Right lung (tissue), 10 donors: ENCODE measurements at places on chromosomes 5 and 9. TPM values are rescaled to one million over a fixed set of nuclear protein-coding genes. Genes with fewer than 3 reads are reported as not detected.
A peak's percentile ranks its signal among the peaks of the same experiment; 100 is the strongest.

DNA sequence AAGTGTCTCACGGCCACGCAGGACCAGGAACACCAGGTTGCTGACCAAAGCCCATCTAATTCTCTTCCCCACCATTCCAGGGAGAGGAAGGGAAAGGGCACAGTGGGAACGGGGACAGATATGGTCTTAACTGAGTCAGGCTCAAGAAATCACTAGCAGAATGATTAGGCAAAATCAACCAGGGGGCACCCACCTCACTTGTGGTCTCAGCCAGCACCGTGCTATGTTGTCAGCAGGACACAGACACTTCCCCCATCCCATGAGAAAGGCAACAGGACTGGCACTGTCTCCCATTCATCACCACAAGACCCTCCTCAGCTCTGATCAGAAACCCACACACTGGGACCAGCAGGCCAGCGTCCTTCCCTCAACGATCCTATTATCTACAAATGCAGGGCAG, 2.9 kb downstream of the BICD2 start:
- no peak for DNase-seq

- no peak for DNase-seq
These were observed 182.7 kb downstream of the PAPPA start for GRCh38 chr9:116336133-116336862.

GRCh38 chr5:110058175-110058574, 368.4 kb downstream of the MAN2A1 start:
- no peak for DNase-seq

- DNase-seq, result no peak
These were observed 650 bp downstream of the DCTN4 start for GRCh38 chr5:150758203-150758530.

DNA sequence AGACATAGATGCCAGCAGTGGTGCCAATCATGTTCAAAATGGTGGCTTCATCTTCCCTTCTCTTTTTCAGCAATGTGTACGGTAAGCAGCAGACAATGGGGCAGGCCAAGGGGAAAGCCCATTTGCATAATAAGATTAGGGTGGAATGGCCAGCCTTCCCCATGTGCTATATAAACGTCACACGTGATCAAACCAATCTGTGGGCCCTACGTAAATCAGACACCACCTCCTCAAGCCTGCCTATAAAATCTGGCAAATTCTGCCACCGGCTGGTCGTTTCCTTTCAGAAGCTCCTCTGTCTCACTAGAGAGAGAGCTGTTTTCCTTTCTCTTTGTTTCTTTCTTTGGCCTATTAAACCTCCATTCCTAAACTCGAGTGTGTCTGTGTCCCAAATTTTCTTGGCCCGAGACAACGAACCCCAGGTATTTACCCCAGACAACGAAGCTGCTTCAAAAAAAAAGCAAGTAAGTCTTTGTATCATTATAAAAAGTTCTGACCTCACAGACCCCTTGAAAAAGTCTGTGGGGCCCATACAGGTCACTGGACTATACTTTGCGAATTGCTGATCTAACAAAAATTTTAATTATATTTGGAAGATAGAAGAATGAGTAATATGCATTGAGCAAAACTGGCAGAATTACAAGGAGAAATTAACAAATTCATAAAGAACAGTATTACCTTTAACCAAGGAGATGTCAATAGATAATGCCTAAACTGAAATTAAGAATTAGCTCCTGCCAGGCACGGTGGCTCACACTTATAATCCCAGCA, 15.2 kb downstream of the ZBTB5 start:
- DNase-seq, result no peak

DNA sequence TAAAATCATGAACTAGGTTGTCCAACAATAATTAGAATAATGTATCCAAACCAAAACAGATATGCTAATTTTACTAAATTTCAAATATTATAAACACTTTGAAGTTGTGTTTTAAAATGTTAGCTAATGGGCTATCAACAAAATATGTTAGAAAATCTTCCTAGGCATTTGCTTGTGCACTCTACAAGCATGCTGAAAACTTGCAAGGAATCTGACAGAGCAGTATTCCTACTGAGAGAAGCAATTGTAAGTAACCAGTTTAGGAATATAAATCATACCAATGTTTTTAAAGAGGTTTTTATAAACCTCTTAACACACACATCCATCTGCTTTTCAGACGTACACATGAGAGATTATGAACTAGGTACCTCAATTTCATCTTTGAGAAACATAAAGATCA, 228.4 kb upstream of the TBCA start:
- DNase-seq, result no peak

- no peak for DNase-seq
These were observed 2.9 kb downstream of the NRARP start for GRCh38 chr9:137299203-137299565.

DNA sequence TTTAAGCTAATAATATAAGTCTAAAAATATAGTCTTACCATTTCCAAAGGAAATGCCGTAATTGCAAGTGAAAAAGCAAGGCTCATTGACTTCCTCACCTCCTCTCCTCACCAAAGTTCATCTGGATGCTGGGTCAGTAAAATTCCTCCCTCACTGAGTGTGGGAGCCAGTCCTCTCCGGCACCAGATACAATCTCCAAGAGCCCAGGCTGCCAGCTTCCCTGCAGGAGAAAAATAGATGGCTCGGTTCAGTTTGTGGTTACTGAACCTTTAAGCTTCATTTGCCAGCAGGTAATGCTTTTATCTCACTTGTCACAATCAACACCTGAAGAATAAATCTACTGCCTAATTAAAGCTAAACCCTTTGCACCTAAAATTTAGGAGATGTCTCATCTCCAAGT, 115.3 kb upstream of the VLDLR start:
- no peak for DNase-seq

GRCh38 chr5:60945813-60946187, 795 bp downstream of the NDUFAF2 start:
- DNase-seq, result peak; percentile 47

DNA sequence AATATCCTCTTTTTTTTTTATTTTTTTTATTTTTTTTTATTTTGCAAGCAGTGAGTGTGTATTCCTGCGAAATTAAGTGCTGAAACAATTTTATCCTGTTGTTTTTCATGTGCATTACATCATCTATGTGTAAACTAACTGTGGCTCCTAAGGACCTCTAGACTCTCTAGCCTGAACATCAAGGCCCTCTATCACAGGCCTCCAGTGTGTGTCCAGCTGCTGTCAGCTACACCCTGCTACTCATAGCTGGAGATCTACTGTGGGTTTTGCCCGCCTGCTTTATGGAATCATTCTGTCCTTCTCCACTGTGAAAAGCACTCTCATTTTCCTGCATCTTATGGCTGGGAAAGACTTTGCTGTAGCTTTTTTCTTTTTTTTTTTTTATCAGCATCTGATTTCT, 157.8 kb downstream of the KCTD16 start:
- no peak for DNase-seq

- DNase-seq, result no peak
These were observed 1.5 kb downstream of the SPAAR start for GRCh38 chr9:35910613-35911359.

GRCh38 chr9:13500034-13500433, 220.5 kb upstream of the MPDZ start:
- DNase-seq, result no peak

- DNase-seq, result no peak
These were observed 68.1 kb upstream of the GRAMD2B start for GRCh38 chr5:126354858-126355731.

DNA sequence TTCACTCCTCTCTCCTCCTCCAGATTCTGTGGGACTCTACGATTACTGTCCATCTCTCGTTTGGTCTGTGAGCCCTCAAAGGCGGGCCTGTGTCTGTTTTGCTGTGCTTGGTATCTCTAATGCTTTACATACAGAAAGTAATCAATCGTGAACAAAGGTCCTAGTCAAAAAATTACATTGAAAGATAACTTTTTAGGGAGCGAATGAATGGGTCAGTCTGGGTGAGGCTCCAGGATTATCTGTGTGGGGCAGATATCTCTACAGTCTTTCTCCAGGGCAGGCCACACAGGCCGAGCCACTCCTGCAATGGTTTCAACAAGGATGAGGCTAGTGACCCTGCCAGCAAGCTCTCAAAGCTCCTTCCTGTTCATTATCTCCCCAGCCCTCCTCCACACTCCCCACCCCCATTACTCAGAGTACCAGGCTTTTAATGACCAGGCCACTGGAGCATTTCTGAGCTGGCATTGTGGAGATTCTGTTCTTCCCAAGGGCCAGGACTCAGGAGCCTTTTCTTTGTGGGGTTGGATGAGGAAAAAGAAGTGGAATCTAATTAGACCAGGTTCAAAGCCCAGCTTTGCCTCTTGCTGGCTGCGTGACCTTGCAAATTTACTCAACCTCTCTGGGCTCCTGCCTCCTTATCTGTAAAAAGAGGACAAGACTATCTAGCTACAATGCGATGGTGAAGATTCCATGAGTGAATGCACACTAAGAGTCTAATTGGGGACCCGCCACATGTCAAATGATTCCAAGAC, 10.2 kb downstream of the CORO2A start:
- no peak for DNase-seq

DNA sequence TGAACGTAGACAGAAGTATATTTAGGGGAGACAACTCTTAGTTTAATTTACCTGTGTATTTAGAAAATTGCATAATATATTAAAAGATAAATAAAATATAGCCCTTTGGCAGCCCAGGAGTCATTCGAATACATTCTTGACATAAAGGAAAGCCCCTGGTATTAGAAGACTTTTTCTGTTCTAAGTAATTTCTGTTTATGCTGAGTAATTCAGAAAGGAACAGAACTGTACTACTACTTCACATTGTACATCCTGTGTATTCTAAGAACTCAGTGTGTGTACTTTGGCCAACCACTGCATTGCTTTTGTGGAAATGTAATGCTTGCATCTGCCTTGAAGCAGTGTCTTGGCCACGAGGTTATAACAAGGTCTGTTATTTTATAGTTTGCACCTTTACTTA, 136.4 kb downstream of the KDM4C start:
- no peak for DNase-seq

- DNase-seq, result no peak
These were observed 156.3 kb upstream of the FST start for GRCh38 chr5:53323943-53324642.

- no peak for DNase-seq
These were observed 1.8 kb upstream of the ENG start for GRCh38 chr9:127856094-127856728.

DNA sequence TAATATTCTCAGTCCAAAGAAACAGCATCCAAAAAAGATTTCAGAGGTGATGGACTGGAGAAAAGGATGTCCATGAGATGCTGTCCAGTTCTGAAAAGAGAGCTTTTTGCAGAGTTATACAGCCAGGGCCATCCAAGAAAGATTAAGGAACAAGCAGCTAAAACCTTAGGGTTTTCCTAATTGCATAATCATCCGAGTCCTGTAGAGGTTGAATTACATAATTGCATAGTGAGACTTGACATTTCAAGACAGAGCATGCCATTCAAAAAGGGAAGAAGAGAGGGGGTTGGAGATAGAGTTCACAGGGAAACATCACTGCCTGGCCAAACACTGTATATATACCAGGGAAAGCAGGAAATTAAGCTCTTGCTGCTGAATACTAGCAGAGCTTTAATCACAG, 1729.2 kb upstream of the WWC1 start:
- DNase-seq, result no peak

DNA sequence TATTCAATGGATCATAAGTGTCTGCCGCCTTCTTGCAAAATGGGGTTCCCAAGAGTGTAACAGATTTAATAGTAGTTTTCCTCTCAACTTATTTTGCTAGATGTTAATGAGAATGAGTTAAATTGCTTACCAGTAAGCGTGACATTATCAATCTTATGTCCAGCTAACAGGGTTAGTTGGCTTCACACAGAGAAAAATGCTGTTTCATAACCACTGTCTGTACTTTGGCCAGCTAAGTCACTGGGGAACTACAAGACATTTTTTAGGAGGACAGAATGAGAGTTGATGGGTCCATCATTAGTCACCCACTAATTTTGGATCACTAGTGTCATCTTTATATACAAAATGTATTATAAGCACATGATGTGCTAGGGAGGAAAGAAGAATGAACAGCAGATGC, 1.4 kb downstream of the CDC37L1 start:
- peak; percentile 20 for DNase-seq

DNA sequence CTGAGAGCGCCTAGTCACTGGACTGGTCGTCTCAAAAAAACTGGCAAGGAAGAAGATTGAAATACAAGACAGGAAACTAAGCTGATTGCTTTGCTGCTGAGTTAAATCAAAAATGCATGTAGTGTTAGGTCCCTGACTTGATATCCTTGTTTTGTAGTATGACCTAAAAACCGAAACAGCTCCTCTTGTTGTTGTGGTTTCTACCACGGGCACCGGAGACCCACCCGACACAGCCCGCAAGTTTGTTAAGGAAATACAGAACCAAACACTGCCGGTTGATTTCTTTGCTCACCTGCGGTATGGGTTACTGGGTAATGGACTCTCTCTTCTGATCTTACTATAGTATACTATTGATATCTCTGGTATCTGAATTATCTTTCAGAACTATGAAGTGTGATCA, 4.3 kb downstream of the MTRR start:
- DNase-seq, result no peak

- DNase-seq, result no peak
These were observed 33.1 kb upstream of the ADRB2 start for GRCh38 chr5:148793261-148793660.

DNA sequence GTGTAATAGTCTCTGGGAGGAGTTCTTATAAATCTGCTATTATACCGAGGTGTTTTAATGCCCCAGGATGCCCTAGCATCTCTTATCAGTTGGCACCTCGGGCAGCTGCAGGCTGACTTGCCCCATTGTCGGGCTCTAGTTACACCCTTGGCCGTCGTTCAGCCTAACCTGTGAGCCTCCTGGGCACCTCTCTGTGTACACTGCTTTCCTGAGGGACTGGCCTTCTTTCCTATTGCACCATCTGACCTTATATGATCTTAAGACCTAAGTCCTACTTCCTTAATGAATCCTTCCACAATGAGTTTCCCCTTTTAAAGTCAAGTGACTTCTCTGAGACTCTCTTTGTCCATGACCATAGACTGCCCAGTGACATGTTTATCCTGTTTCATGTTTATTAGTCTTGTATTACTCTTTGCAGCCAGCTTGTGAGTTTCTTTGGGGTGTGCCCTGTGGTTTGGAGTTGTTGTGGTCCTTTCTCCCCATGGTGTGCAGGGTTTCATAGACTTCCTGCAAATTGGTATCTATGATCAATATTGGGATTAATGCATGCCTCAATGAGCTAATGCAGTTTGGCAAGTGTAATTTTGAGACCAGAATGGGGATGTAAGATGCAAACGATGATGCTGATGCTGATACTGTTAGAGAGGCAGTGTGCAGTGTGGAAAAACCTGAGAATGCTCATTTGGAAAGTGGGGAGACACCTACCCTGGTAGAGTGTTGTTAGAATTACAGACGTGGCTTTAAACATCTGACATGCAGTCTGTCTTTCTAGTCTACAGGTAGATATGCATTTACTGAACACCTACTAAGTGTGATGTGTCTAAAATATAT, 4.9 kb downstream of the DAPK1 start:
- DNase-seq, result no peak

GRCh38 chr9:129879991-129880653, 44.9 kb downstream of the USP20 start:
- no peak for DNase-seq

The FOXD4L6 gene
- polyA plus RNA-seq, result not detected

The ANKRD31 gene
- 0.34 TPM for polyA plus RNA-seq

The PCDHGA7 gene
- 1.7 TPM for polyA plus RNA-seq

The SLC6A3 gene
- polyA plus RNA-seq, result 1.3 TPM

The AJM1 gene
- 1.3 TPM for polyA plus RNA-seq

The LTC4S gene
- 3.0 TPM for polyA plus RNA-seq

The PCDHA7 gene
- 0.44 TPM for polyA plus RNA-seq

The HTR4 gene
- polyA plus RNA-seq, result 0.42 TPM

The COX7C gene
- polyA plus RNA-seq, result 839 TPM

The LRRC70 gene
- 7.2 TPM for polyA plus RNA-seq

The FBXO10 gene
- 10.6 TPM for polyA plus RNA-seq

The CACFD1 gene
- 14.0 TPM for polyA plus RNA-seq

The KLF4 gene
- 46.5 TPM for polyA plus RNA-seq

The AGXT2 gene
- polyA plus RNA-seq, result not detected
